ENCODE measurements at places on chromosomes 11 and 22. TPM values are rescaled to one million over a fixed set of nuclear protein-coding genes. Genes with fewer than 3 reads are reported as not detected.

The P4HA3 gene
- 5.1 TPM for polyA plus RNA-seq

DNA sequence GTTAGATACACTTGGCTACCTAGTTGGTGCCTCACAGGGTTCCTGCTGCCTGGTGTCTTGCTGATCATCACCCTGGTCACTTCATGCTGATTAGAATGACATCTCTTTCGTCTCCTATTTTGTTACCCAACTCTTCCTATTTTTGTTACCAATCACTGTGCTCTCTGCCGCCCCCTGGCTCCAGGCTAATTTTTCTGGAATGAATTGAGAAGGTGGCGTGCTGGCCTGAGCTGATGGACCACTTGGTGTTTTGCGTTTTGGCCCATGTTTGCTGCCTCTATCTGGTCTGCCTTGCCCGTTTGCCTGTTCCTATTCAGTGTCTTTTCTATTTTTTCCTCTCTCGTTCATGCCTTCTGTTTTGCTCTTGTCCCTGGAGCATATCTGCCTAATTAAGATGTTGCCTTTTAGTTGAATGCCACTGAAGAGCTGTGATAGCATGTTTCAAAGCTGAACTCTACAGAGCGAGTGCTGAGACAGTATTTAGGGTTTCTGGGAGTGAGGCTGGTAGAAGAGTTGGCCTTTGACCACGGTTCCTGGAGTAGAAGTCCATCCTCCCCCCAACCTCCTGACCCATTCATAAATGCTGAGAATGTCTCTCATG is 5.9 kb upstream of the ATF4 start:
- no peak for DNase-seq

DNA sequence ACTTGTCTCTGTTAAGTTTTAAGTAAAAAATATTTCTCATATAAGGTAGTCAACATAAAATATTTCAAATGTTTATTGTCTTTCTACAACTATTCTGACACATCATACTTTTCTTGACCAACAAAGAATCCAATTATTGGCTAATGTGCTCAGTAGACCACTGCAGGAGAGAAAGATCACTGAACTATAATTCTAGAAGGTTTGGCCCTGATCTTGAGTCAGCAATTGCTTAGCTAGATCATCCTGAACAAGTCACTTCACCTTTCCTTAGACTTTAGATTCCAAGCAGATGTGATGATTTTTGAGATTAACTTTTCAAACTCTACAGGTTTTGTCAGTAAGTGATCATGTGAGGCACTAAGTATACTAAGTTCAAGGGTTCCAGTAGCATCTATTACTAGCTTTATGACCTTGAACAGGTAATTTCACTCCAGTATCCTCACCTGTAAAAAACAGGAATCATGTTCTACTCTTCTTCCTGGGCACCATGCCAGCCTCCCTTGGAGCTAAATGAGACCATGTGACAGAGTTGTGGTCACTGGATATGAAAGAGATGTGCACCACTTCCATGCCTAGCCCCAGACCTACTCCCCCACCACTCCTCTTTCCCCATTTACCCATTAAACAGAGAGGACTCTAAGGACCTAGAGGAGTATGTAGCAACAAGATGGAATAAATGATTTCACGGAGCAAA is 17.3 kb downstream of the PGM2L1 start:
- DNase-seq = no peak

- DNase-seq = no peak
These were observed 24.8 kb downstream of the NARS2 start for GRCh38 chr11:78549624-78550409.

The WBP2NL gene
- polyA plus RNA-seq = 0.98 TPM

DNA sequence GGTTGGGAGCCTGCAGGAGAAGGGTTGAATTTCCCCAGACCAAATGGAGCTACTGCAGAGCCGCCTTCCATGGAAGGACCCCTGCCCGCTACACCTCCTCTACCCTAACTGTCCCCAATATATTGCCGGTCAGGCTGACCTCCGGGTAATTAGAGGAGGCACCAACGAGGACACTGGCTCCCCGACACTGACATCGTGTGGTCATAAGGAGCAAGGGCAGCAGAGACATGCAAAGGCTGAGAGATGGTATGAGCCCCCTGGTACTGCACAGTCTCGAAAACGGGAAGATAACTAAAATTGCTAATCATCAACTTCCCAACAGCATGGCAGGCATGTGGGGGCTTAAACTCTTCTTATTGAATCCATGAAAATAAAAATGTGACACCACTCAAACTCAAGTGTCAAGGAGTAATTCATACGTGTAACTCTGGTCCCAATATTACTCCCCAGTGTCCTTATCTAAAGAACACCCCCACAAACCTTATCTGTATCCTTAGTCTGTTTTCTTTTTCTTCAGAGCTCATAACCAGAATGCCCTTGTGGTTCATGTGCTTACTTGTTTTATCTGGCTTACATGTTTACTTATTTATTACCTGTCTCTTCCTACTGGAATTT is 4.4 kb downstream of the CAVIN3 start:
- DNase-seq = no peak

GRCh38 chr11:30016588-30017363 is at the start of gene KCNA4:
Gene KCNA4, minus strand, starts transcription at chr11:30017030. Its CDS starts 4,352 bp downstream, at chr11:30012678.
- DNase-seq = no peak

The PRG3 gene
- not detected for polyA plus RNA-seq
